Amniotic stem cell (primary cell): ENCODE measurements at places on chromosomes 4 and X.

- no peak for DNase-seq
These were observed 781.4 kb downstream of the PCDH18 start for GRCh38 chr4:136750897-136751296.

- no peak for DNase-seq
These were observed 151.5 kb downstream of the CHIC2 start for GRCh38 chr4:53912766-53913497.

DNA sequence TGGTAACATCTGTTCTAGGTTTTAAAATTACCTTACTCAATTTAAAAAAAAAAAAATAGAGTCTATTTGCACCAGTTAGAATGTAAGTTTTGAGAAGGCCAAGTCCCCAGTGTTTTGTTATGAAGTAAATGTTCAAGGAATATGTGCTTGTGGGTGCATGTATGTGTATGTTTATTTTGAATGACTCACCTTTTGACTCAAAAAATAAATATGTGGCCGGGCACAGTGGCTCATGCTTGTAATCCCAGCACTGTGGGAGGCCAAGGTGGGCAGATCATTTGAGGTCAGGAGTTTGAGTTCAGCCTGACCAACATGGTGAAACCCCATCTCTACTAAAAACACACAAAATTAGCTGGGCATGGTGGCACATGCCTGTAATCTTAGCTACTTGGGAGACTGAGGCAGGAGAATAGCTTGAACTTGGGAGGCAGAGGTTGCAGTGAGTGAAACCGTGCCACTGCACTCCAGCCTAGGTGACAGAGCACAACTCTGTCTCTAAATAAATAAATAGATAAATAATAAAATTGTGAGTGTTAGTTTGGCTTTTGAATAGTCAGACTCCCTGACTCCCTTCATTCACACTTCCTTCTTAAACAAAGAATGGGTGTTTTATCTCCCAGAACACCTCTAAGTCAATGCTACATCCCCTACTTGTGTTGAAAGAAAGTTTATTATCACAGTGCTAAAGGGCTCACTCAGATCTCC lies 511.3 kb upstream of the PCDH7 start:
- no peak for DNase-seq

DNA sequence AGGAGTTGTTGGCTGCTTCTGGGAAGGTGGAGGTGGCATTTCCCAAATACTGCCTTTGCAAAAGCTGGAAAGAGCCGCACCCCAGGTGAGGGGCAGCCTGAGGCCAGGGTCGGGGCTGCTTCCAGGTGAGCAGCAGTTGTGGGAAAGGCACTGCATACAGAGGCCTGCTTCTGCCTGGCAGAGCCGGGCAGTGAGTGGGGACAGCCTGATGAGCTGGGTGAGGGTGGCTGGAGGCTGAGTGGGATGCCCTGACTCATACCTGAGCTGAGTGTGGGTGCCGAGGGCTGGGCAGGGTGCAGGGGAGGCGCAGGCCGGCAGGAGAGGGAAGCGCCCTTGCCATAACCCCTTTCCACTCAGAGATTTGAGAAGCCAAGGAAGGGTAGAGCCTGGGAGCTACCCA lies 6.5 kb upstream of the PSAPL1 start:
- no peak for DNase-seq

DNA sequence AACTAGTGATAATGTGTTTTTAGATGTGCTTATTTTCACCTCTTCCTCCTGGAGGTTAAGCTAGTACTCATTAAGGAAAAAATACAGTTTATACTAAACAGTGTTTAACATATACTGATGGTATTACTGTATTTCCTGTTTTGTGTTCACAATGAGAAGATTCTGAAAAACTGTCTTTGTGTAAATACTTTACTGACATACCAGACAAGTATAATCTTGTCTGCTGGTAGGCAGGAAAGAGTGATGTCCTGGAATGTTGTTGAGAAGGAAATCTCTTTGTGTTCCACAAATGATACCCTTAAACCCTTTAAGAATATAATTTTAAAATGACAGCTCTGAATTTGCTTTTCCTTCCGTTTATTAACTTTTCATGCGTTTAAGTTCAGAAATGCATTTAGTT lies 205.5 kb upstream of the NUDT6 start:
- DNase-seq: no peak

DNA sequence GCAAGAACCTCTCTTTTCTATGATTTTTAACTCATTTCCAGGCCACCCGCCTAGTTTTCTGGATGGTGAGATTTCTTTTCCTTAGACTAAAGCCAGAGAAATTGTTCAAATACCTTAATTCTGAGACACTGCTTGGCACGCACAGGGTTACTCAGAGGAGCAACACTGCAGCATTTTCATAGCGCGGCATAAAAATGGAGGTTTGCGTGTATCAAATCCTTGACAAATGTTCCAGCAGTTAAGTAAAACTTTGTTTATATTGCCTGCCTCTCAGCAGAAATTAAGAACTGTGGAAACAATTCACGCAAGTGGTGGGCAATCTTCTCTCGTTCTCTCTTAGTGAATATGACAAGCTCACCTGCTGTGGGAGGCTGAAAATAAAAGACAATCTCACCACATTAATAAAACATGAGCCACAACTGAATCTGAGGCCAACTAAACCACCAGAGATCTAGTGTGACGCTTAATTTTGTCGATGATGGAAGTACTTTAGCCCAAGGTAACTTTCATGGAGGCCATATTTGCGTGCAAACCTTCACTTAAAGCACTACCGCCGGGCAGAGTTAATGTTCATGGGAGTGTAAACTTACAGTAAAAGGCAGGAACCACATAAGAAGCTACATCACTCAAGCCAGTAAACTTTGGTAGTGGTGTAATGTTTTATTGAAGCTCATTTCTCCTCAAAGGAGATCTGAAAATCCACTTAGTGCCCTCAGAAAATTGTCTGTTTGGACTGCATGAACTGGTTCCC lies 894.8 kb upstream of the EPHA5 start:
- peak; percentile 90 for DNase-seq

GRCh38 chrX:54043541-54044125 lies 640 bp downstream of the PHF8 start:
- no peak for DNase-seq

- DNase-seq: no peak
These were observed 32.3 kb upstream of the BBS12 start for GRCh38 chr4:122700178-122700725.
